Spinal cord (tissue), 10 donors: ENCODE measurements at places on chromosomes 11 and 22.

DNA sequence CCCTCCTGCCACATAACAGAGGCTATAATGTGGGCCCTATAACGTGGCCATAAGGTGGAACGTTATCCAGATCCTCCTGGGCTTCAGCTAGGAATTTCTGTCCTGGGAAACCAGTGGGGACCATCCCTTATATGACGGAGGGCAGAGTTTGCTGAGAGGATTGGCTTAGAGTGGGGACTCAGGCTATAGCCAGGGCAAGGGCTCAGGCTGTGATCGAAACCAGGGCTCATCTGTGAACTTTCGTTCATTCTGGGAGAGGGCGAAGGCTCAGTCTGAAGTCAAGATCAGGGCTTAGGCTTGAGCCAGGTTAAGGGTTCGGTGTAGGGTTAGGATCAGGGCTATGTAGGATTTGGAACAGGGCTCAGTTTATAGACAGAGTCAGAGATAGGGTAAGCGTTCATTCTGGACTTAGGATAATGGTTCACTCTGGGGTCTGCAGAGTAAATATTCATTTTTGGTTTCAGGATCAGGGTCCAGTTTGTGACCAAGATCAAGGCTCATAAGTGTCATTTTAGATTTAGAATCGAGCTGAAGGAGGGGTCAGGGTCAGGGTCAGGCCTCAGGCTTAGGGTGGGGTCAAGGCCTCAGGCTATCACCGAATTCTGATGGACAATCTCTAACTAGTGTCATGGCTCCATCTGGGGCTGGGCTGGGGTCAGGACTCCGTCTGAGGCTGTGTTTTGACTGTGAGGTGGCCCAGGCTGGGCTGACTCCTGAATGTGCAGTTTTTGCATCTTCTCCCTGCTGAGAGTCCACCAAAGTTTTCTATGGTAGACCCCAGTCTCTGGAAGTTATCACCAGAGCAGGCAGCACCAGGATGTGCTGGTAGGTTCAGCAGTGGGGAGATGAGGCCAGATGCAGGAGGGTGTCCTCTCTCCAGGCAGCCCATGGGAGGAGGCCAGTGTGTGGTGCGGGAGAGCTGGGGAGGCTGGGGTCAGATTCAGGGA lies 33.9 kb upstream of the SOX10 start:
- DNase-seq, result no peak

DNA sequence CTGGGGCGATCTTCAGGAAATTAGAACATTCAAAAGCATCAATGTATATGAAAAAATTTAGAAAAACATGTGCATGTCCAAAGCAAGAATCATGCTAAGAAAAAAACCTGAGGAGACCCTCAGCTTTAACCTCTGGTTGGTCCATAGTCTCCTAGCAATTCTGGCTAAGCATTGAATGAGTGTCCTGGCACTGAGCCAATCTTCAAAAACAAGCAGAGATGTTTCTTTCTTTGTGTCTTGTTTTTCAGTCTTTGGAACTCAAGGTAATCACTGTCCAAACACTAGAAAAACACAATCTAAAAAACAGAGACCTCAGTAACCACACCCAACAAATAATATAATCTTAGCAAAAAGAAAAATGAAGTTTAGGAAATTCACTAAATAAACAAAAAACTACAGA lies 205.4 kb upstream of the CARD18 start:
- no peak for DNase-seq

DNA sequence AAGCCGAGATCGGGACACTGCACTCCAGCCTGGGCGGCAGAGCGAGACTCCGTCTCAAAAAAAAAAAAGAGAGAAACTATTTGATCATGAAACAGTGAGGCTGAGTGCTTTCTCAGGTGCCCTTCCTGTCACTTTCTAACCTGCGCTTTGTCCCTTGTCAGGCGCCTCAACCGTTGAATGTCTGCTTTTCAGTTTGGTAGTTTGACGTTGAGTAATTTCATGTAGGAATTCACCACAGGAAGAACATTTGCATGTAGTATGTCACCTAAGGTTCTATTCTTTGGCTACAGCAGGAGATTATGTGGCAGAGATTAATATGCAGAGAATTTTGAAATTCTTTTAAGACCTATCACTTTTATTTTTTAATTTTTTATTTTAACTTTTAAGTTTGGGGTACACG lies 57.2 kb downstream of the PPFIA1 start:
- no peak for DNase-seq

GRCh38 chr11:75056814-75057213 lies 39.9 kb downstream of the OR2AT4 start:
- DNase-seq, result no peak

- DNase-seq, result no peak
These were observed 99.6 kb downstream of the FAM168A start for GRCh38 chr11:73498343-73498742.

GRCh38 chr11:123302751-123303195 lies 107.7 kb upstream of the CLMP start:
- DNase-seq, result no peak

DNA sequence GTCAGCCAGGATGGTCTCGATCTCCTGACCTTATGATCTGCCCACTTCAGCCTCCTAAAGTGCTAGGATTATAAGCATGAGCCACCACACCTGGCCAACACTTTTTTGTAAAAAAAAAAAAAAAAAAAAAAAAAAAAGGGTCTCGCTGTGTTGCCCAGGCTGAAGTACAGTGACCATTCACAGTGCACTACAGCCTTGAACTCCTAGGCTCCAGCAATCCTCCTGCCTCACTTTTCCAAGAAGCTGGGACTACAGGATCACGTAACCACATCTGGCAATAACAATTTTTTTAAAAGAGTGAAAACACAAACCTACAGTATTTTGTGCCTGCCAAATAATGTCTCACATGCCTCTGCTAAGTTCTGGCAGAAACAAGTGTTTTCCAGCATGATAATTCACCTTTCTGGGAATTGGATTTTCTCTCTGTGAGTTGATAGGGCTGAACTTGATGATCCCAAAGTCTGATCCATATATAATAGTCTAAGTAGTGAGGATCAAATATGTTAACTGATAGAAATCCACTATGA lies 30.6 kb downstream of the ADORA2A start:
- DNase-seq, result no peak

GRCh38 chr11:24760681-24761080 lies 263.8 kb downstream of the LUZP2 start:
- DNase-seq, result no peak

DNA sequence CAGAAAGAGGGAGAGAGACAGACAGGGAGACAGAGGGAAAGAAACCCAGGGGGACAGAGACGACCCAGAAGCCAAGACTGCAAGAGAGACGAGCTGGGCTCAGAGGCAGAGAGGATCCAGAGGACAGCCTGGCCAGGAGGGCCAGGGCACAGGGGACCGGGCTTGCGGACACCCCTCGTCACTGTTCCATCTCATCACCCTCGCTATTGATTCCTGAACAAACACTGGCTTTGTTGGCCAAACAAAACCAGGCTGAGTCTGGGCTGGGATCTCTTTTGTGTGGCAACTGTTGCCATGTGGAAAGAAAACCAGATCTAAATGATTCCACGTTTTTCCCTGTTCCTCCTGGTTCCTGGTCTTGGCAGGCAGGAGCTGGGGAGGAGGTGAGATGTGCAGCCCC lies 339.4 kb downstream of the MN1 start:
- no peak for DNase-seq
